GM23248 (cell line): ENCODE measurements at places on chromosomes 5 and 9.
A peak's percentile ranks its signal among the peaks of the same experiment; 100 is the strongest.

DNA sequence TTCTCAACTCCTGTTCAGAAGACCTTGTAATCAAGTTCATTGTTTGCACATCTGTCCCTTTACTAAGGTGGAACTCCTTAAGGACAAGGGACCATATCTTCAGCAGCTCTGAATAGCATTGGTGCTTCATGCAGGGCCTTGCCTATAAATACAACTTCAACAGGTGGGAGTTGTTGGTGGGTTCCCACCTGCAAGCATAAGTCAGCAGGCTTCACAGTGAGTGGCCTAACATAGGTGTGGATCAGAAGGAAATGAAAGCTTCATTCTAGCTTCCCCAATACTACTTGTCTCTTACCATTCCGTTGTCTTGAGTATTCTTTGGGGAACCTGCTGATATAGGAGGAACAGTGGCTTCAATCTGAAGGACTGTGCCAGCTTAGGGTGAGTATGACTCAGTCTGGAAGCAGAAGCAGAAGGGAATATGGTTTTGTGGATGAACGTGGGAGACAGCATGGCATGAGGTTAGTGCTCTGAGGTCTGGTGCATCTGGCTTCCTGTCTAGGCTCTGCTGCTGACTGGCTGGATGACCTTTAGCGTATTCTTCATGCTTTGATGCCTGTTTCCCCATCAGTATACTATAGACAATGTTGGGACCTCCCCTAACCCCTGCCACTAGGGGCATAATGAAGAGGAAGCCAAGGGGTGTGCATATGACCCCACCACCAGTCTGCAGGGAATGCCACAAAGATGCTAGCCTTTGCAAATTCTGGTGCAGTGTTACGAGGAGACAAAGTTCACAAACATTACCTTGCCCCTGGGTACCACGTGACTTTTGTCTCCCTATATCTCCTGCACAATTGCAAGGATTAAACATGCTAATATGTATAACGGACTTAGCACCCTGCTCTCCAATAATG is 192.3 kb downstream of the PALM2AKAP2 start:
- no peak for DNase-seq

- no peak for DNase-seq
Measured at GRCh38 chr9:28287455-28287854, 714.2 kb upstream of the C9orf72 start.

GRCh38 chr5:167489202-167489601 is 802.2 kb upstream of the WWC1 start:
- peak; percentile 6 for DNase-seq

DNA sequence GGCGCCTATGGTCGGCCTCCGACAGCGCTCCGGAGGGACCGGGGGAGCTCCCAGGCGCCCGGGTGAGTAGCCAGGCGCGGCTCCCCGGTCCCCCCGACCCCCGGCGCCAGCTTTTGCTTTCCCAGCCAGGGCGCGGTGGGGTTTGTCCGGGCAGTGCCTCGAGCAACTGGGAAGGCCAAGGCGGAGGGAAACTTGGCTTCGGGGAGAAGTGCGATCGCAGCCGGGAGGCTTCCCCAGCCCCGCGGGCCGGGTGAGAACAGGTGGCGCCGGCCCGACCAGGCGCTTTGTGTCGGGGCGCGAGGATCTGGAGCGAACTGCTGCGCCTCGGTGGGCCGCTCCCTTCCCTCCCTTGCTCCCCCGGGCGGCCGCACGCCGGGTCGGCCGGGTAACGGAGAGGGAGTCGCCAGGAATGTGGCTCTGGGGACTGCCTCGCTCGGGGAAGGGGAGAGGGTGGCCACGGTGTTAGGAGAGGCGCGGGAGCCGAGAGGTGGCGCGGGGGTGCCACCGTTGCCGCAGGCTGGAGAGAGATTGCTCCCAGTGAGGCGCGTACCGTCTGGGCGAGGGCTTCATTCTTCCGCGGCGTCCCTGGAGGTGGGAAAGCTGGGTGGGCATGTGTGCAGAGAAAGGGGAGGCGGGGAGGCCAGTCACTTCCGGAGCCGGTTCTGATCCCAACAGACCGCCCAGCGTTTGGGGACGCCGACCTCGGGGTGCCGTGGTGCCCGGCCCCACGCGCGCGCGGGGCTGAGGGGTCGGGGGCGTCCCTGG is 561 bp downstream of the DAPK1 start:
- peak; percentile 34 for DNase-seq

GRCh38 chr9:4689021-4689420 is 9.7 kb downstream of the CDC37L1 start:
- peak; percentile 10 for DNase-seq

GRCh38 chr5:128212191-128212806 is 128.7 kb downstream of the SLC12A2 start:
- DNase-seq: no peak

DNA sequence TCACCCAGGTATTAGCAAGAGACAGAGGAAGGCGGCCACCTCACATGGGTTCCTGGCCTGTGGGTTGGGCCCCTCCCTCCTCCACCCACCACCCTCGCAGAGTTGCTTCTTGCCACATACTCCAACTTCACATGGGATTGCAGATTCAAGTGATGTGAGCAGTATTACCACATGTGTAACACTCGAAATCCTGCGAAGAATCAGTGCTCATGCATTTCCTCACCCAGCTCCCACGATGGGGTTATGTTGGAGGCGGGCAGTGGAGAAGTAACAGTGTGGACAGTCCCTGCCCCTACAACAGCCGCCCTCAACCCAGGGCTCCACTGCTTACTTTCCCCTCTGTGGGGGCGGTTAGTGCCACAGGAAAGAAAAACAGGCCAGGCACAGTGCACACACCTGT is 3.9 kb upstream of the FBP1 start:
- DNase-seq: no peak

GRCh38 chr5:132785365-132785764 is 8.3 kb upstream of the SEPTIN8 start:
- no peak for DNase-seq

DNA sequence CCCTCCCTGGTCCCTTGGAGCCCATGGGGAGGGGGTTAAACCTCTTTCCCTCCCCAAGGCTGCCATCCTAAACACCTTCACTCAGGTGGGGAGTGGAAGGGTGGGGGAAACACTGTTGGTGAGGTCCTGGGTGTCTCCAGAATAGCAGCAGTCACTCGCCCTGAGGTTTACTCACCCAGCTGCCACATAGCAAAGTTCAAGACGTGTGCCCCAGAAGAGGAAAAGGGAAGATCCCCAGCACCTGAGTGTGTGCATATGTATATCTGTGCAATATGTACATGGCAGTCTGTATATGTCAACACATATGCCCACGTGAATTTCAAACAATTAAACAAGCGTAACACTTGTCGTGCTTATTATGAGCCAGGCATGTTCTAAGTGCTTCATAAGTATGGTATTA is 31.3 kb upstream of the SMU1 start:
- DNase-seq: peak; percentile 42

DNA sequence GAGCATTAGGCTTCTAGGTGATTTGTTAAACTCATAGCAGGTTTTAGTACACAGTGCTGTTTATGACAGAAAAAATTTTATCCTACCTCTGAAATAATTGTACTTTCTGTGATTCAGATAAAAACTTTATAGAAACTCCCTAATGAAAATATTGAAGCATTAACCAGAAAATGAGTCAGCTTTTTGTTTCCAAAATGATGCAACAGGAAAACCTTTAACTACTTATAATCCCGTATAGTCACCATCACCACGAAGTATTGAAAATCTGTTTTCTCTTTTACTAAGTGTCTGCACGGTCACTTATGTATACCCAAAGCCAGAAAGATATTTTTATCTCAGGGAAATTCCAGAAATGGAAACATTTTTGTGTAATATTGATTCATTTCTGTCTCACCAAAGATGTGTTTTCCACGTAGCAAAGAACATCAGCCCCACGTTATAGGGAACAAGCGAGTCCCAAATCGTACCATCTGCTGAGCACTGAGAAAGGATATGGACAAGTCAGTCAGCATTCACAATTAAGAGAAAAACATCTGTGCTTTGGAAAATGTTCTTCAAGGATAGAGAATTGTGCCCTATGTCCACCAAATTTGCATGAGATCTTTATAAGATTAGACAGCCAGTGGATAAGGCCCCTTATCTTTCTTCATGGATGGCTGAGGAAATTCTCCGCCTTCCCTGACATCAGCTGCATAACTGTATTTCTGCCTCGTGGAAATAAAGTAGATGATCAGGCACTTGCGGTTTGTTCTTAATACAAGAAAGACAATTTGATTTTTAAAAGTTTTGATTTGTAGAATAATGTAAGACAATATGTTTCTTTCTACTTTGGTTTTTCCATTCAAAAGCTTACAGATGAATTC is 41.9 kb downstream of the TNFAIP8 start:
- DNase-seq: peak; percentile 88

DNA sequence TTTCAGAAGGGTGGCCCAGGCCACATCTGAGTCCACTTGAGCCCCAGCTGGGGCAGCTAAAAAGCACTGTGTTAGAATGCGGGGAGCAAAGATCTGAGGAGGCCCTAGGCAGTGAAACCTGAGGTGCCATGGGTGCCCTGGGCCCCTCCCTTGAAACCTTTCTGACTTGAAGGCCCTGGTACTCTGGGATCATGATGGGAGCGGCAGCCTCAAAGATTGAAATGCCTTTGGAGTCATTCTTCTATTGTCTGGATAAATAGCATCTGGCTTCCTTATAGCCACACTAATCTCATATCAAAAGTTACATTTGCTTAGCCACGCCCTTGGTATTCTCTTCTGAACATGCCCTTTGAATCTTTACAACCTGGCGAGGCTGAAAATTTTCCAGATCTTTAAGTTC is 7.7 kb upstream of the SEMA5A start:
- DNase-seq: no peak

GRCh38 chr5:45274241-45274640 is 421.9 kb downstream of the HCN1 start:
- no peak for DNase-seq

- peak; percentile 84 for DNase-seq
Measured at GRCh38 chr5:102678267-102679058, 76.6 kb upstream of the PAM start.

GRCh38 chr5:123505633-123506032 is 6.3 kb upstream of the CSNK1G3 start:
- no peak for DNase-seq

DNA sequence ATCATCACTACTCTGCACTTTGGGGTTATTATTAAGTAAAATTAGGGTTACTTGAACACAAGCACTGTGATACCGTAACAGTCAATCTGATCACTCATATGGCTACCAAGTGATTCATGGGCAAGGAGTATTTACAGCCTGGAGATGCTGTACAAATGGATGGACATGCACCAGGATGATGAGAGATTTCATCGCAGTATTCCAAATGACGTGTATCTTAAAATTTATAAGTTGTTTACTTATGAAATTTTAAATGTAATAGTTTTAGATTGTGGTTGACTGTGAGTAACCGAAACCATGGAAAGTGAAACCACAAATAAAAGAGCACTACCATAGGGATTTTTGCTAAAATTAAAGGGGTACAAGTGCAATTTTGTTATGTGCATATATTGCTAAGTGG is 462.2 kb upstream of the PTGER4 start:
- DNase-seq: no peak

GRCh38 chr5:123921193-123921592 is 409.2 kb downstream of the CSNK1G3 start:
- DNase-seq: no peak

- no peak for DNase-seq
Measured at GRCh38 chr9:84285381-84285780, 55.2 kb downstream of the SLC28A3 start.

- no peak for DNase-seq
Measured at GRCh38 chr9:104080983-104081382, 13.1 kb upstream of the SMC2 start.

GRCh38 chr5:67290655-67291054 is 94.1 kb upstream of the CD180 start:
- no peak for DNase-seq

DNA sequence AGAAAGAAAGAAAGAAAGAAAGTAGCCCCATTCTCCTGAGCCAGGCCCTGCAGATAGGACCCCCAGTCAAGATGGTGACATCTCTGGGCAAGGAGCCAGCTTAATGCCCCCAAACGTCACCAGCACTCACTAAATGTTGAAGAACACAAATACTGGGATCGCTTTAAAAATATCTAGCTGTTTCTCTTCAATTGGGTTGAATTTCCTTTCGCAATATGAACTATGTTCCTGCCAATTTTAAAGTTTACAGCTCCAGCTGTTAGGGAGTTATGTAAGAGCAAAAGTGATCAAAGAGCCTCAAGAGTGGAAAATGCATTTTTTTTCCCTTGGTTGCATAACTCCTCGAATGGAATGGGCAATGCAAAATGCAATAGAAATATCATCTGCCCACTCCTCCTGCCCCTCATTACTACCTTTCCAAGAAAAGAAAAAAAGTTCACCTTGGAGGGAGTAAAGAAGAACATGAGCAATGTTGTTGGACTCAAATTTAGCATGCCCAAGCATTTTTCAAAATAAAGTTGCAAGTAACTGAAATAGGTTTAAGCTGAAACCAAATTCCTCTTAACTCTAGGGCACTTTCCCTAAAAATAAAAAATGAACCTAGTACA is 244.2 kb upstream of the PIK3R1 start:
- peak; percentile 79 for DNase-seq

DNA sequence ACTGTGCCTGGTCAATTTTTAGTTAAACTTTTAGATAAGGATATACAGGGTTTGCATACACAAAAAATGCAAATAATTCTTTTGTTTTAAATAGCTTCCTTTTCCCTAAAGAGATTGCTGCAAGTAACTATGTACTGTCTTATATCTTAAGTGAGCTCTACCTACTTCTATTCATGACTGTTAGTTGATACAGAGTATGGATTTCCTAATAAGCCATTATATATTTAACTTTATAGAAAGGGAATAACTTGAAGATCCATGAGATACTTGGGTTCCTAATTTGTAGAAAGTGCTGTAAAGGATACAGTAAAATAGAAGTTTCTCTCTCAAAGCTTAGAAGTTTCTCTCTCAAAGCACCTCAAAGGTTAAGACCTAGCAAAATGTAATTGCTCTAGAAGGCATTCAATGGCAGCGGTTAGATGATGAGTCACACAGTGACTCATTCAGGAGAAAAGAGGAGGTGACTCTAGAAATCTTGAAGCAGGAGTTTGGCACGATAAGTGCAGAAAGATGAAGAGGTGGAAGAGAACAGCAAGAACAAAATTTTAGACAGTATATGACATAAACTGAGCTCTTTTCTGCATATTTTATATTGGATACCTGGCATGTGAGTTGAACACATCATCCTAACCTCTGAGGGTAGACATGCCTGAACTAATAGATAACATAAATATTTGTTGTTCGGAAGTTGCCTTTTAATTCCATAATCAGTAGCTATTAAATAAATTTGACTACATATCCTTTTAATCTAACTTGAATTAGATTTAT is 5.5 kb upstream of the DNAJC21 start:
- DNase-seq: peak; percentile 91

- DNase-seq: no peak
Measured at GRCh38 chr5:95424526-95424925, 33.4 kb downstream of the FAM81B start.
